GM23338 (cell line): ENCODE measurements at places on chromosomes 11 and 22.
A peak's percentile ranks its signal among the peaks of the same experiment; 100 is the strongest.

- DNase-seq: no peak
Measured at GRCh38 chr11:97937501-97937900, 1083.2 kb upstream of the CNTN5 start.

DNA sequence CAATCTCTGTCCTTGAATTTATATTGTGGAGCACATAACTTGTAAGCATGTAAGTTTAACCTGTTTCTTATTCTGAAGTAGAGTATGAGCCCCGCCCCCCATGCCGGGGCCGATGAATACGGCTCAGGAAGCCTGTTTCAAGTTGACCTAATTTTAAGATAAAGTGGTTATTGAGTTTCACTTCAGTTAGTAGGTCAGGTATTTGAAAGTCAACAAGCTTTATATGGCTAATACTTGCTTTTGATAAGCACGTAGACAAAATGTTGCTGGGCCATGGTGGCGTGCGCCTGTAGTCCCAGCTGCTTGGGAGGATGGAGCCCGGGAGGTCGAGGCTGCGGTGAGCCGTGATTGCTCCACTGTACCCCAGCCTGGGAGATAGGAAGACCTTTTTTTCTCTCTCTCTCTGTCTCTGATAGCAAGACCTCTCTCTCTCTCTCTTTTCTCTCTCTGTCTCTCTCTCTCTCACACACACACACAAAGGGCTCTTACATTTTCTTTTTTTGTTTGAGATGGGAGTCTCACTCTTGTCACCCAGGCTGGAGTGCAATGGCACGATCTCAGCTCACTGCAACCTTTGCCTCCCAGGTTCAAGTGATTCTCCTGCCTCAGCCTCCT lies 14.4 kb downstream of the YWHAH start:
- DNase-seq: no peak

- DNase-seq: peak; percentile 35
Measured at GRCh38 chr11:125401235-125401634, 94.8 kb downstream of the FEZ1 start.

GRCh38 chr11:125496529-125496857 lies 428 bp upstream of the FEZ1 start:
- DNase-seq: peak; percentile 44

DNA sequence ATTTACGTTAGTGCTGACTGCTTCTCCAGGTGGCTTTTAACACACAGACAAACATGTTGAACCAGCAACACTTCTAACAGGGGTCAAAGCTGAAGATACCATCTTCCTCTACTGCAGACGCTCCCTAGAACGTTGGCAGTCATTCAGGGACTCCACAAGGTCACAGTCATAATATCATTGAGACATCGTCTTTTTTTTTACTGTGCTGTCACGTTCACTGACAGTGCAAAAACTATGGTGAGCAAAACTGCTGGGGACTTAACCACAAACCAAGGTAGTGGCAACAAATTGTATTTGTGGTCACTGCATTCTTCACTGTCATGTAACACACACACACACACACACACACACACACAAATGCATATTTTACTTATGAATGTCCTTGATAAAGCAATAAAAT lies 244.9 kb downstream of the CASP12 start:
- DNase-seq: no peak

- DNase-seq: no peak
Measured at GRCh38 chr22:34210301-34210700, 290.0 kb upstream of the LARGE1 start.

DNA sequence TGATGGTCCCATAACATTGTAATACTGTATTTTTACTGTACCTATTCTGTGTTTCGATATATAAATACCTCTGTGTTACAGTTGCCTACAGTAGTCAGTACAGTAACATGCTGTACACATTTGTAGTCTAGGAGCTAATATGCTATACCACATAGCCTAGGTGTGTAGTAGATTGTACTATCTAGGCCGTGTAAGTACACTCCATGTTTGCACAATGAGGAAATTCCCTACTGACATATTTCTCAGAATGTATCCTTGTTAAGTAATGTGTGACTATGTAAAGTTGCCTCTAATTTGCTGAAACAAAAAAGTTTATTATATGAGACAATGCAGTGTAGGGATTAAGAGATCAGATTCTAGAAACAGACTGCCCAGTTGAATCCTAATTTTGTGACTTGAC lies 21.3 kb downstream of the CAPRIN1 start:
- DNase-seq: no peak

GRCh38 chr11:61482513-61482912 lies 26.0 kb upstream of the LRRC10B start:
- peak; percentile 87 for DNase-seq

- no peak for DNase-seq
Measured at GRCh38 chr11:61636676-61637075, 43.5 kb upstream of the DAGLA start.

- DNase-seq: no peak
Measured at GRCh38 chr11:32391956-32392553, 43.3 kb downstream of the WT1 start.

DNA sequence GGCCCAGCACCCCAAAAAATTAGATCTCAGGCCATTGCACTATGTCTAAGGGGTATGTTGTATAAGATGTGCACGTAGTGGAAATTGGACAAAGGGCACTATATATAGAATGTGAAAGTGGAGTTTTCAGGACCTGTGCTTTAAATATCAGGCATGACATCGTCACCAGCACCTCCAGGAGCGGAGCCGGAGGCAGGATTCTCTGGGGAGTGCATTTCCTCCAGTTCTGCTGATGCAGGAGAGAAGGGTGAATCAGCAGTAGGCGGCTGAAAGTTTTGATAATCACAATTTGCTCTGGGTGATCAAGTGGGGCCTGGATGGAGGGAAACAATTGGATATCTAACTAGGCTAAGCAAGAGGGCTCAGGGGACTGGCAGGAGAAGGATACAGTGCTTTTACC lies 69.1 kb upstream of the NTM start:
- no peak for DNase-seq

- no peak for DNase-seq
Measured at GRCh38 chr22:28887725-28888459, 4.5 kb downstream of the ZNRF3 start.

GRCh38 chr22:30227438-30228228 lies 18.9 kb downstream of the LIF start:
- DNase-seq: no peak

GRCh38 chr22:32850591-32851517 lies 49.3 kb downstream of the TIMP3 start:
- no peak for DNase-seq

- peak; percentile 73 for DNase-seq
Measured at GRCh38 chr11:36478700-36479329, 31.3 kb downstream of the TRAF6 start.

GRCh38 chr22:26395926-26396325 lies 33.1 kb upstream of the ASPHD2 start:
- peak; percentile 25 for DNase-seq

- DNase-seq: no peak
Measured at GRCh38 chr11:2923446-2924375, 5.5 kb downstream of the PHLDA2 start.

DNA sequence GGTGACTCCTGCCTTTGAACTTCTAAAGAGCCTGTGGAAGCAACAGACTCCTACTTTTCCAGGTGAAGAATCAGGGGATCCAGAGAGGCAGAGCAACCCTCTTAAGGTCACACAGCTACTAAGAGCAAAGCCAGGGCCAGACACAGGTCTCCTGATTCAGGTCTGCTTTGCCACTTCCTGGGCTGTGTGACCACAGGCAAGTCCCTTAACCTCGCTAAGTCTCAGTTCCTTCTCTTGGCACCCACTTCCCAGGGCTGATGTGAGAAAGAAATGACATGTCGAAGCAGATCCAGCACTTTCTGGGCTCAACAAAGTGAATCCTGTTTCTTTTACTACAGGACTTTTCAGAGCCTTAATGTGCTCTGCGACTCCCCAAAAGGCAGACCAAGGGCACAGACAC lies 30.2 kb downstream of the UQCR10 start:
- no peak for DNase-seq
